Stimulated activated CD4-positive, alpha-beta T cell treated with anti-CD3 and anti-CD28 coated beads, Interleukin-1b, Interleukin-23, amount 100 ng/mL, for 48 hours (primary cell): ENCODE measurements at places on chromosomes 1 and 21.

GRCh38 chr1:151106894-151107293 is 36.3 kb downstream of the GABPB2 start:
- DNase-seq = no peak

DNA sequence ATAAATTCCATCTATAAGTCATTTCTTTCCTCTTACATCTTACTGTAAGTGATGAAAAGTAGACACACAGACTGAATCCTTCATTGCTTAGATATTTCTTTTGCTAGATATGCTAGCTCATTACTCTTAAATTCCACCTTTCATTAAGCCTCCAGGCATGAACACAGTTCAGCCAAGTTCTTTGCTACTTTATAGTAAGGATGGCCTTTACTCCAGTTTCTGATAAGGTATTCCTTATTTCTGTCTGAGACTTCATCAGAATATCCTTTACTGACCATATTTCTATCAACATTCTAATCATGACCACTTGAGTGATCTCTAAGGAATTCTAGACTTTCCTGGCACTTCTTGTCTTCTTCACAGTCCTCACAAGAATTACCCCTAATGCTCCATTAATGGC is 191.7 kb upstream of the KCTD3 start:
- DNase-seq = no peak

- DNase-seq = no peak
Measured at GRCh38 chr1:239025223-239025622, 361.1 kb upstream of the CHRM3 start.

DNA sequence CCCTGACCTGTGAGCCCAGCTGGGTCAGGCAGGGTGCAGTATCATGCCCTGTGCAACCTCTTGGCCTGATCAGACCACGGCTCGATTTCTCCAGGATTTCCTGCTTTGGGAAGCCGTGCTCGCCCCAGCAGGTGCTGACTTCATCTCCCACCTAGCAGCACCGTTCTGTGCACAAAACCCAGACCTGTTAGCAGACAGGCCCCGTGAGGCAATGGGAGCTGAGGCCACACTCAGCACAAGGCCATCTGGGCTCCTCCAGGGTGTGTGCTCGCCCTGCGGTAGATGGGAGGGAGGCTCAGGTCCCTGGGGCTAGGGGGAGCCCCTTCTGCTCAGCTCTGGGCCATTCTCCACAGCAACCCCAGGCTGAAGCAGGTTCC is 29.6 kb downstream of the SLC19A1 start:
- no peak for DNase-seq

DNA sequence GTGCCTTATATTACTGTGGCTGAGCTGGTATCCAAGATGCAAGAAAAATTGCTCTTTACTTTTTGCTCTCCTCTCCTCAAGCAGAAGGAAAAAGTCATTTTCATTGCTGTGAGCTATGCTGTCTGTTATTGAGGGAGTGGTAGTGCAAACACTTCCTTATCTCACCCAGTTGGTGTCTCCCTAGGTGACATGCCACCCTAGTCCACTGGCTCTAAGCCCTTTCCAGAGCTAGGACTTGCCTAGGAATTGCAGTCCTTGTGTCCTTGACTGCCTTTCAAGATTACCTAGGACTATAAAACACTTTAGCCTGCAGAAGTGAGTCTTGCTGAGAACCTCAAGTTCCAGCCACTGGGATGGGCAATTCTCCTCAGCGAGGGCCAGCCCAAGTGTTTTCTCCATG is 458.3 kb downstream of the MRPL39 start:
- no peak for DNase-seq

DNA sequence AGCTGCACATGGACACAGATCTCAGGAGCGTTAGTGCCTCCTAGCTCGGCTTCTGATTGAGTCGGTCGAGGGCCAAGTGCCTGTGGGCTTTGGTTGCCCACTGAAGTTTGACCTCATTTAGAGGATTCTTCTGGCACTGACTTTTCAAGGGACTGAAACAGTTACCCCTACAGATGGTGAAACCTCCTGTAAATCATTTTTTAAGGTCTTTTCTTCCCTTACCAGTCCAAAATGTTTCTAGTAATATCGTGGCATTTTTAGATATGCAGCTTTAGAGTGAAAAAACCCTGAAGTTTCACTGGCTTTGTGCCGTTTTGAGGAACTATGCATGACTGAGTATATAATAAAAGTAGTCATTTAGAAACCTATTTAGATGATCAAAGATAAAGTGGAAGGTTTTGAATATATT is 34.7 kb upstream of the L1TD1 start:
- DNase-seq = no peak

DNA sequence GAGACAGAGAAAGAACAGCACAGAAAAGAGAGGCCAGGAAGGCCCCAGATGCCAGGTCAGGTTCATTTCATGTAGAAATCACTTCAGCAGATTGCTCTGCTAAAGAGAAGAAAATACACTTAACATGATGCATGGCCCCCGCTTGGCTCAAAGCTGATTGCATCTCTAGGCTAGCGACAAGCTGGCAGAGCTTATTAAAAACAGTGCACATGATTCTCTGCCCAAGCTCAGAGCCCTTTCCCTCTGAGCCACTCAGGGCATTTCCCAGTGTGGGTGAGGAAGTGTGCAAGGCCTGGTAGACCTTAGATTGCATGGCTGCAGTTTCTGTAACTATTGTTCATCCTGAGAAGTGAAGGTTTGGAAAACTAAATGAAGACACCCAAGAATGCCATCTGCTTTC is 3.3 kb upstream of the CAPN9 start:
- DNase-seq = no peak

DNA sequence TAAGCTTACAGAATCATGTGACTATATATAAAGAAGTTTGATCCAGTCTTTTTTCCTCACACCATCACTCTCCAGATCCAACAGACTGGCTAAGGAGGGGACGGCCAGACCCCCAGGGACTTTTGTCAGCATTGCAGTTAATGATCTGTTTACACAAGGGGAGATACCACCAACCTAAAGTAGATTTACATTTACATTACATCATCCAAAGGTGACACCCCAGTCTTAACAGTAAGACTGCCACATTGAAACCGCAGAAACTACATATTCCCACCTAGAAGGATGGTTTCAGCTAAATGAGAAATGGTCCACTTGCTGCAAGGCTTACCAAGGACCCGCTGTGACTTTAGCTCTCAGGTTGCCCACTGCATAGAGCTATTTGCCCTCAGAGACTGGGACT is 3.4 kb downstream of the RCAN1 start:
- no peak for DNase-seq

- no peak for DNase-seq
Measured at GRCh38 chr1:119742202-119742601, 26.5 kb downstream of the HMGCS2 start.

DNA sequence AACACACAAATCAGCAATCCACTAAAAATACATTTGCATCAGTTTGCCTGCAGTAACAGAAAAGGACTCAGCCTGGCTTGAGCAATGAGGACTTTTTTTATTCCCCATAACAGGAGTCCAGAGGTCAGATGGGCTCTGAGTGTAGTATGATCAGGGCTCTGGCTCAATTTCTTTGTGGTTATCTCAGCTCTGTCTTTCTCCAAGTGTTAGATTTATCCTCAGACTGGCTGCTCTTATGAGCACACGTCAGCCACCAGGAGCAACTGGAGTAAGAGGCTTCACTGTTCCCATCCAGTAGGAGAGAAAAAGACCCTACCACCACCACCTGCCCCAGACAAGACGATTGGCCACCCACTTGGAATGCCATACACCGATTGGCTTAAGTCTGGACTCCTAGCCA is 36.2 kb upstream of the KLHDC7A start:
- DNase-seq = no peak

DNA sequence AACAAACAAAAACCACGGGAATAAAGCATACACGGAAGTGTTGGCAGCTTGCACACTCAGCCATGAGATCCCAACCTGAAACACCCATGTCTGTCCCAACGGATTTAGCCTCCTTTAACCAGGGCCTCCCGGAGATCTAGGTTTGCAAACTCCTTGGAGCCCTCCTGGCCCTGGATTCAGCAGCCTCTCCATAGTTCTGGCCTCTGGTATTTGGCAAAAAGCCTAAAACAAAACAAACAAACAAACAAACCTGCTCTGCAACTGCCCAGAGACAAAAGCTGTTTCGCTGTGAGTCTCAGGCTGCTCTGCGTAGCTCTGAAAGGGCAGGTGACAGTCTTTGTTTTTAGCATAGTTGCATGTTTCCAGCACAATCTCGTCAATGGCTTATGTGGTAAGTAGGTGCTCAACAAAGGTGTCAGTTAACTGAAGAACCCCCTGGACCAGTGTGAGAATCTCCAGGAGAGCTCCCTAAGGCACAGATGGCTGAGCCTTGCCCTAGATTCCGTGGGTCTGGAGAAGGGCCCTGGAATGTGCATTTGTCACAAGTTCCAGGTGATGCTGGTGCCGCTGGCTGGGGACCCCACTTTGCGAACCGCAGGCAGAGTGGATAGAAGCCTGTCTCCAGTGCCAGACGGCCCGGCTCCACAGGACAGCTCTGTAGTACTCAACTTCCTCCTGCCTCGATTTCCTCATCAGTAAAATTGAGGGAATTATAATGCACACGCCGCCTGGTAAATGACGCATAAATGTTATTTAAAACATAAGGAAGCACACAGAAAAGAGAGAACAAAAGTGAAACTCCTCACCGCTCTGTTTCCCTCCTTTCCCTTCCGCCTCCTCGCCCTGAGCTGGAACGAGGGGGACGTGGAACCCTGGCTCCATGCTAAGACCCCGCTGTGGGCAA is 86.2 kb downstream of the RIPK4 start:
- no peak for DNase-seq

GRCh38 chr1:243465738-243466137 is 209.9 kb downstream of the SDCCAG8 start:
- no peak for DNase-seq

DNA sequence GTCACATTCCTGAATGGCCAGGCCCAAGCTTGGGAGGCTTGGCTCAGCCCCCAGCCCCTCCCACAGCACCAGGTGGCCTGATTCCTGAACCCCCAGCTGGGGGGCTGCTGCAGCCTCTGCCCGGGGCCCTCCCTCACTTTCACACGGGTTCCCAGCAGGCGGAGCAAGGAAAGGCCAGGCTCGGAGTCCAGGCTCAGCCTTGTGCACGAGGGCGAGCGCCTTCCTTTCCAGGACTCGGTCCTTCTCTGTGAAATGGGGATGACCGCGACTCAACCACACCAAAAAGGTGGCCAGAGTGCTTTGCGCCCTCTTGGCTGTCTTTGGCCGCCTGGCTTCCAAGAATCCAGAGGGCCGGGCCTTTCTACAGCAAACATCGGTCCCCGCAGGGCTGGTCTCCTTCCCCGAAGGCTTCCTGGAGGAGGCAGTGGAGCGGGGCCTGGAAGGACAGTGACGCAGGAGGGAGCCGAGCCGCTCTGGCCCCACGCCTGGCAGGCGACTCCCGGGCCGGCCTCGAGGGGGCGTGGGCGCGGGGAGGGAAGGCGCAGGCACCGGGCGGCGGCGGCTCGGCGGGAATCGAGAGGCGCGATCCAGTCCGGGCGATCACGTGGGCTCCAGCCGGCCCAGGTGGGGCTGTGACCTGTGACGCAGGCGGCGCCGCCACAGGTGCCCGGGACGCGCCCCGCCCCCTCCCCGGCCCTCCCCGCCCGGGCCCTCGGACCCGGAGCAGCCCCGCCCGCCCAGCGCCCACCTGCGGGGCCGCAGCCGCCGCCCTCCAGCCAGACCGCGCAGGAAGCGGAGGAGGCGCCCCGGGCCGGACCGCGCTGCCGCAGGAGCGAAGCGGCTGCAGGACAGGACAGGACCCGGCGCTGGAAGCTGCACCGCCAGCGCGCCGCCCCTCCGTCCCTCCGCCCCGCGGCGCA is at the start of gene ARHGEF16:
Gene ARHGEF16, plus strand, starts transcription at position 775 of the 920 bp plus-strand sequence. CDS start 8,420 bp downstream, outside the sequence.
- DNase-seq = peak; percentile 16

- DNase-seq = no peak
Measured at GRCh38 chr1:81733480-81733879, 67.3 kb upstream of the ADGRL2 start.

DNA sequence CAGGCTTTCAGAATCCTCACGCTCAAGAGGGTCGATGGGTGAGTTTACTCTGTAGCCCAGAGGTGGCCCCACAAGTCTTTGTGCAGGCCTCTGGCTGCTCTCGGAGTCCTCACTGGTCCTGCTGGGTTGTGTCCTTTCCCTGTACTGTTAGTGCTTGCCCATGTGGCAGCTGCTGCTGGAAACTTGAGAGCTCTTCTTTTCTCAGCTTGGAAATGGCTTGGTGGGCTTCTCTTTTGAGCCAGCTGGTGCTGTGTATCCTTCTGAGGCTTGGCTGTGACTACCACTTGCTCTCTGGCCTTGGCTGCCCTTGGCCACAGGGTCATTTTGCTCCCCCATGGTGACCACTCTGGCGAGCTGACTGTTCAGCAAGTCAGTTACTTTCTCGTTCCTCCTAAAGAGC is 82.2 kb upstream of the LMO4 start:
- no peak for DNase-seq

- no peak for DNase-seq
Measured at GRCh38 chr1:19346026-19346425, 33.9 kb downstream of the SLC66A1 start.

GRCh38 chr21:42794551-42794950 is 84.8 kb downstream of the WDR4 start:
- no peak for DNase-seq

DNA sequence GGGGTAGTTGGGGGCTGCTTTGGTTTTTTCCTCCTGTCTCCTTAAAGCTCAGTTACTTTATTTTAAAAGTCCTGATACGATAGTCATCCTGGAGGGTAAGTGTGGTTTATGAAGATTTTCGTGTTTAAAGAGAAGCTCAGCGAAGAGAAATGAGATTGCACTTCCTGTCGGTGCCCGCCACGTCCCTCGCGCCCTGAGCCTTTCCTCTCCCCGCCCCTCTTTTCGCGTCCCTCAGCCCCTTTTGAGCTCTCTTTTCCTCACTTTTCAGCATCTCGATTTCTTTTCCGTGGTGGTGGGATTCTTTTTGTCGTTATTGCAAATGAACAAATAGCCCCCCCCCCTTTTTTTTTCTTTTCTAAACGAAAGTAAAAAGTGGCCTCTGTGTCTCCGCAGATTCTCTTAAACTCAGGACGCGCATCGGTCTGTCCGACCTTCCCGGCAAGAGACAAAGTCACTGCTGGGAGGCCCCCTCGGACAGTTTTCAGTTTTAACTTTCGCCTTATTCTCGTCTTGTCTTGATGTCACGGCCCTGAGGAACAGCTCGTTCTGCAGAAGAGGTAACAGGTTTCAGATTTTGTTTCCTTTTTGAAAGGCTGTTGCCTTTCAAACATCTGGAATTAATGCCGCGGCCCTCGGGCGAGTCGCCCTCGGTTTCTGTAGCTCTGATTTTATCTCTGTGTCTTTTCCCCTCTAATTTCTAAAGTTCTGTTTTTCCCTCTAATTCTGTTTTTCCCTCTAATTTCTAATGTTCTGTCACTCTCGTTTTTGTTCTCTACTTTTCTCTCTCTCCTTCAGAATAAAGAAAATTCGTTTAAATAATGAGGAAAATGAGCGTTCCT is 1.0 kb upstream of the DMRTA2 start:
- no peak for DNase-seq

- no peak for DNase-seq
Measured at GRCh38 chr1:232435729-232436128, 194.2 kb downstream of the SIPA1L2 start.

GRCh38 chr21:15138490-15138889 is 73.7 kb upstream of the NRIP1 start:
- DNase-seq = no peak

- DNase-seq = no peak
Measured at GRCh38 chr1:94326329-94326728, 88.9 kb upstream of the ARHGAP29 start.

GRCh38 chr1:224069138-224069537 is 44.8 kb upstream of the FBXO28 start:
- DNase-seq = no peak

- no peak for DNase-seq
Measured at GRCh38 chr1:40539338-40539737, 7.9 kb downstream of the ZNF684 start.

GRCh38 chr1:179761296-179761695 is 18.2 kb downstream of the FAM163A start:
- no peak for DNase-seq
